ENCODE measurements at places on chromosomes 4 and X.

GRCh38 chrX:8841911-8842310 lies 40.7 kb upstream of the FAM9A start:
- DNase-seq: no peak

GRCh38 chr4:124555959-124556358 lies 156.6 kb downstream of the ANKRD50 start:
- DNase-seq: no peak

DNA sequence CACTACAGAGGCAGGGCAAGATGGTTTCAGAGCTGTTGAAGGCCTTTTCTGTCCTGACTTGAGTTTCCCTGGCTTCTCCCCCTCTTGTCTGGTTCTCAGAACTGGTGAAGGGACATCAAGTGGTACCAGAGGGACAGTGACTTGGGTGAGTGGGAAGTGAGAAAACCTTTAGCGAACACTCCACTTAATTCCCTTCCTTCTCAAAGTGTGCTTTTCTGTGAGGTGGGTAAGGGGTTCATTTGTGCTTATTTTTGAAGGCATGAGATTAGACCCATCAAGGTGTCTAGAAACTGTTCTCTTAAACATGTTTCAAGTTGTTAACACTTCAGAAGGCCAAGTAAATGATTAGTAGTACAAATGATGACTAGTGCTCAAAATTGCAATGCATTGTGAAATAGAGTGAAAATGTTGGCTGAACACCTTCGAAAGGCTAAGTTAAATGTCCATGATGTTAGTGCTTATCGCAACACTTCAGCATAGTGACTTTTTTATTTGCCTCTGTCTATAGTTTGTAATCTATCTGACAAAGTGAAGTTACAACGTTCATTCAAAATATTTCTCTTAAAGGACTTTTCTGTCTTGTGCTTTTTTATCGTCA lies 2.8 kb downstream of the AREG start:
- DNase-seq: no peak

GRCh38 chr4:52036886-52037530 lies 1.1 kb downstream of the SGCB start:
- no peak for DNase-seq

DNA sequence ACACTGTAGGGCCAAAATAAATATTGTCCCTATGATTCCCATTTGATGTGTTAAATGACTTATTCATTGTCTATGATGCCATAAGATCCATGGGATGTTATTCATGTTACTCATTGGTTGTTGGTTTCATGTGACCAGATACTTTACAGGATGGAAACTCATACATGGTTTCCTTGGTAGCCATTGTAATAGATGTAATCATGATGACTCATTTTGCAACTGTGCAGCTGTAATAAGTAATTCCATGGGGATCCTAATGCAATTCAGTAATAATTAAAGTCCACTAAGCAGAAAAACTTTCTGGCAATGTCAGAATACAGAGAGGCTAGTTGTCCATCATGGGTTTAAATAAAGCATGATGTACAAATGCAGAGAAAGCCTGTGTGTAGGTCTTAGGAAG lies 389.7 kb upstream of the NR3C2 start:
- DNase-seq: no peak

Measured in T-helper 2 cell (primary cell).